IPS DF 6.9 (cell line): ENCODE measurements at places on chromosomes 16 and 17.

DNA sequence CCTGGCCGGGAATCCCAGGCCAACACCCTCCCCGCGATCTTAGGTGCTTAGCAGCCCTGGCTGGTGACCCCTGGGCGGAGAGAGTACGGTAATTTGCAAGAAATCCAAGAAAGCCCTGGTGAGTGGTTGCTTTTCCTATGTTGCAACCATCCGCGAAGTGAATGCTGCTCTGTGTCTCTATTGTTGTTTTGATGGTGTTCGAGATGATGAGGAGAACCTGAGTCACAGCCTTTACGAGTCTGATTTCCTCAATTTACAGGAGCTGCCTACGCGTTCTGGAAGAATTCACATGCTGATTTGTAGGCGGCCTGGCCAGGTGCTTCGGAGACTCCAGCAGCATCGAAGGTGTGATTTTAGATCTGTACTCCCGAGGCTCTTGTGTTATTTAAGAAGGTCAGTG lies 63.3 kb downstream of the TMEM235 start:
- H3K36me3 ChIP-seq: no peaks in the 10 kb centered on the region
- no peaks in the 10 kb centered on the region for H3K27me3 ChIP-seq
- H3K4me1 ChIP-seq: no peaks in the 10 kb centered on the region
- no peak for DNase-seq
- no peak overlapping the region for H3K27ac ChIP-seq

GRCh38 chr16:88353691-88354090 lies 29.1 kb upstream of the ZNF469 start:
- no peaks in the 10 kb centered on the region for H3K4me1 ChIP-seq
- H3K36me3 ChIP-seq: no peaks in the 10 kb centered on the region
- H3K27ac ChIP-seq: no peak overlapping the region

DNA sequence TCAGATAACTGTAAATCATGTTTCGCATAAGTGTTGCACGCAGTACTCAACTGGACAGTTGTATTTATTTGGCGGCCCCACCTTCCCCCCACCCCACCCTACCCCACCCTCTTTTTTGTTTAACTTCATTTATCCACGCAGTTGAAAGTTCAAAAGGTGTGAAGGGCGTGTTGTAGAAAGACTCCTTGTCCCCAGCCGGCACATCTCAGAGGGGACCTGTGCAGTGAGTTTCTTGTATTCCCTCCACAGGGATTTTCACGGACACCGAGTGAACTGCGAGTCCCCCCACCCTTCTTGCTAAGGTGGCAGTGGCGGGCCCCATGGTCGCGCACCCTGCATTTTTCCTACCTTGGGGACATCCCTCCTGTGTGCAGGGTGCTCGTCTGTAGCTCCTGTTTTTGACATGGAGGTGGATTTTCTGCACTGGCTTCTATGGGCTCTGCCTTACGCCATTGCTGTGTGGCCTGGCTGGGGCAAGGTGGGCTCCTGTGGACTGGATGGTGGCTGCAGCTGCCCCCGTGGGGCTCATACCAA lies 36.2 kb downstream of the ADCY7 start:
- H3K4me1 ChIP-seq: no peaks in the 10 kb centered on the region
- no peaks in the 10 kb centered on the region for H3K27me3 ChIP-seq
- H3K36me3 ChIP-seq: no peaks in the 10 kb centered on the region; the same call in 1 of the 2 replicates
- no peak for DNase-seq

DNA sequence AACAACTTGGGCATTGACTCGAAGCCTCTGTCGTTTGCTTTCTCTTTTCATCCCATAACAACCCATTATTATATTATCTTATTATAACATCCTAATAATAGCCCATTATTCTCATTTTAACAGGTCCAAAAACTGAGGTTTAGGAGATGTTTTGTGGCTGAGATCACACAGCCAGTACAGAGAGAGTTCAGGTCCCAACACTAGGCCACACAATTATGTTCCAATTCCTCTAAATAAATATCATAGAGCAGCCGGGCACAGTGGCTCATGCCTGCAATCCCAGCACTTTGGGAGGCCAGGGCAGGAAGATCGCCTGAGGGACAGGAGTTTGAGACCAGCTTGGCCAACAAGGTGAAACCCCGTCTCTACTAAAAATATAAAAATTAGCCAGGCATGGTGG lies 40.3 kb upstream of the KIFC3 start:
- no peak overlapping the region for H3K27ac ChIP-seq
- H3K4me1 ChIP-seq: peaks cover 9% of the 10 kb centered on the region
- no peaks in the 10 kb centered on the region for H3K27me3 ChIP-seq
- H3K36me3 ChIP-seq: no peaks in the 10 kb centered on the region

GRCh38 chr16:84501077-84501735 lies 3.3 kb downstream of the MEAK7 start:
- no peaks in the 10 kb centered on the region for H3K27me3 ChIP-seq
- DNase-seq: no peak
- H3K4me1 ChIP-seq: peaks cover 1% of the 10 kb centered on the region; the same call in 1 of the 2 replicates
- peaks cover 4% of the 10 kb centered on the region; the same call in 1 of the 2 replicates for H3K36me3 ChIP-seq

DNA sequence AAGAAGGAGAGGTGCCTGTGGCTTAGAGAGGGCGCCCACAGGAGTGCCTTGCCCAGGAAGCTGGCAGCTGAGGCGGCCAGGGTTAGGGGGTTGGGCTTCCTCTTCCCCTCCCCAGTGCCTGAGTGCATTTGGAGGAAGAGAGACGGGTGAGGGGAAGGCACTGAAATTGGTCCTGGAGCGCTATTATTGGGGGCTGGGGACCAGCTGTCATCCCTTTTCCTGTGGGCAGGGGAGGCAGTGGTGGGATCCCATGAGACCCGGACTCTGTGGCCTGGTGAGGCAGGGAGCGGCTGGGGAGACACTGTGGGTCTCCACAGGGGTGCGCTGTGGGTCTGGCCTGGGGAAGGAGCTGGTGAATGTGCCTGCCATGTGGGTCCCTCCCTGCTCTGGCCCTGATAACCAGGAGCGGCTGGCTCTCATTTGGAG lies 259.7 kb downstream of the SEC14L1 start:
- H3K4me1 ChIP-seq: no peaks in the 10 kb centered on the region
- no peaks in the 10 kb centered on the region for H3K27me3 ChIP-seq
- peaks cover 5% of the 10 kb centered on the region; the same call in 1 of the 2 replicates for H3K36me3 ChIP-seq
- no peak overlapping the region for H3K27ac ChIP-seq

- H3K4me1 ChIP-seq: no peaks in the 10 kb centered on the region
- H3K4me3 ChIP-seq: no peak overlapping the region
- no peaks in the 10 kb centered on the region; the same call in 1 of the 2 replicates for H3K27me3 ChIP-seq
- no peaks in the 10 kb centered on the region for H3K36me3 ChIP-seq
Observed at GRCh38 chr16:76940251-76940650, 250.7 kb upstream of the MON1B start.

- H3K27ac ChIP-seq: no peak overlapping the region
- no peak for DNase-seq
- peaks cover 9% of the 10 kb centered on the region for H3K4me1 ChIP-seq
- H3K27me3 ChIP-seq: no peaks in the 10 kb centered on the region
- H3K36me3 ChIP-seq: no peaks in the 10 kb centered on the region; the same call in 1 of the 2 replicates
Observed at GRCh38 chr16:88781140-88782077, 3.6 kb downstream of the PIEZO1 start.

DNA sequence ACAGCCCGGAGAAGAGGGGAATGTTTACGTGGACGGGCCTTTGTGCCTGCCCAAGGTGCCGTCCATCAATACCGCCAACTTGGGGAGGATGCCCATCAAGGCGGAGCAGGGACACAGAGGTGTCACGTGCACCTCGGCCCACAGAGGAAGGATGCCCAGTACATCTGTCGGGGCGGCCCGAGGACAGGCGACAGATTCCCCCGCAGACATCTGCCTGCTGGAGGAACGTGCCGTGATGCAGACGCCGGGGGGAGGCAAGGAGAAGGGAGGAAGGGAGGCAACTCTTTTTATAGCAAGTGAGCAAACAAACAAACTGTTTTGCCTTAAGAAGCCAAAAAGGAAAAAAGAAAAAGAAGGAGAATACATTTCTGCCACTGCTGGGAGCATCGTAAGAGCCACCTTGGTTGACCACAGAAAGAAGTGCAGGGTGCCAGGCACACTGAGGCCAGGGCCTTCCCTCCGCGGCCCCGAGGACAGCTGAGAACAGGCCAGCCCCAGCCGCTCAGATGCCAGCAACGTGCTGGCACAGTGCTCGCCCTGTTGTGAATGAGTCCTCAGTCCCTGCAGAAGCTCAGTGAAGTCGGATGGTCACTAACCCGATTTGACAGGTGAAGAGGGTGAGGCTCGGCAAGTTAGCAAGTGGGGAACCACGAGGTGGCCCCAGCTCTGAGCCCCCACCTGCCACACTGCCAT lies 146.4 kb downstream of the RBFOX3 start:
- no peak overlapping the region for H3K4me3 ChIP-seq
- no peaks in the 10 kb centered on the region for H3K27me3 ChIP-seq
- no peaks in the 10 kb centered on the region for H3K36me3 ChIP-seq
- H3K27ac ChIP-seq: no peak overlapping the region

GRCh38 chr17:2511138-2511461 lies 588 bp downstream of the METTL16 start:
- H3K4me1 ChIP-seq: no peaks in the 10 kb centered on the region; the same call in 1 of the 2 replicates
- H3K4me3 ChIP-seq: peak overlapping the region; percentile 93
- no peaks in the 10 kb centered on the region for H3K36me3 ChIP-seq
- no peaks in the 10 kb centered on the region; the same call in 1 of the 2 replicates for H3K27me3 ChIP-seq

DNA sequence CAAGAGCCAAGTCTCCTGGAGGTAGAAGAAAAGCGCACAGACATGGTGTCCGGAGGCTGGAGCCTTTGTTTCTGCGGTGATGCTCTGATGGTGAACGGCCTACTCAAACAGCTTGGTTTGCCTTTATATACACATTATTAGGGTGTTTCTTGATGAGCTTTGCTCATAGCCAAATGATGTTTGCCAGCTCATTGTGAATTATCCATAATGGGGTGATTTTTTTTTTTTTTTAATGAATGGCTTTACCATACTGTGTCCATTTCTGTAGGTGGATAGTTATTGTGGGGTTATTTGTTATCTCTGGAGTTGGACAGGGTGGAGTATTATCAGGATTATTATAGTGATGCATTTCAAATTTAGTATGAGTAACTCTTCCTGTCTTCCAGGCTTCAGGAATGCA lies at the start of gene KRT27:
Gene KRT27, minus strand, starts transcription at position 101 of the 400 bp plus-strand sequence. Its CDS starts 57 bp downstream, at position 44.
- H3K27ac ChIP-seq: no peak within 1 kb of the TSS
- no peaks in the 10 kb centered on the region for H3K4me1 ChIP-seq
- no peaks in the 10 kb centered on the region for H3K36me3 ChIP-seq
- no peaks in the 10 kb centered on the region for H3K27me3 ChIP-seq
- no peak for DNase-seq

- H3K4me1 ChIP-seq: no peaks in the 10 kb centered on the region
- H3K36me3 ChIP-seq: no peaks in the 10 kb centered on the region
- DNase-seq: no peak
- no peak overlapping the region for H3K4me3 ChIP-seq
Observed at GRCh38 chr17:53420035-53420641, 402.6 kb upstream of the KIF2B start.

DNA sequence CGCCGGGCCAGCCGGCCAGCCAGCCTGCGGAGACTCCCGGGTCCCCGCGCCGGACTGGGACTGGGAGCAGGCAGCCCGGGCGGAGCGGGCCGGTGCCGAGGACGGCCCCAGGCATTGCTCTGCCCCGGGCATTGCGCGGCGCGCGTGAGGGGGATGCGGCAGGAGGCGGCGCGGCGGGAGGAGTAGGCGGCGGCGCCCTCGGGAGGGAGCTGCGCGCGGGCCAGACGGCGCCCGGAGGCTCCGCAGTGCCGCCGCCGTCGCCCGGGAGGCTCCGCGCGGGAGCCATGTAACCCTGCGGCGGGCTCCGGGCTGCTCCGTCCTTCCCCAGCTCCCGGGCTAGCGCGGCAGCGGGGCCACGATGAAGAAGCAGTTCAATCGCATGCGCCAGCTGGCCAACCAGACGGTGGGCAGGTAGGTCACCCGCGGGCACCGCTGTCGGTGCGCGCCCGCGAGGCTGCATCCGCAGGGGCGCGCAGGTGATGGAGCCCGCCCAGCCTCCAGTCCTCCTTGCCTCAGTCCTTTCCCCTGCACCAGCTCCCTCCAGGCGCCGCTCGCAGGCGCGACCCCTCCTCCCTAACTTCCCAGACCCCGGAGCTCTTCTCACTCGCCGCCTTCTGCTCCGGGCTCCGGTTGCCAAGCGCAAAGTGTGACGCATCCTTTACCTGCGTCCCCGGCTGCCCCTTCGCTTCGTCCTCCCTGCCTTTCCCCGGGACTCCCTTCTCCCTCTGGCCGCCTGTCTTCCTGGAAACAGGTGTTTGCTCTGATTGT lies at the start of gene ARHGAP44:
Gene ARHGAP44, plus strand, starts transcription at position 18 of the 768 bp plus-strand sequence. Its CDS starts 341 bp downstream, at position 359.
- no peak for DNase-seq
- no peak within 1 kb of the TSS for H3K27ac ChIP-seq
- H3K36me3 ChIP-seq: no peaks in the 10 kb centered on the region
- peak within 1 kb of the TSS; percentile 97 for H3K4me3 ChIP-seq
- H3K27me3 ChIP-seq: no peaks in the 10 kb centered on the region; the same call in 1 of the 2 replicates

DNA sequence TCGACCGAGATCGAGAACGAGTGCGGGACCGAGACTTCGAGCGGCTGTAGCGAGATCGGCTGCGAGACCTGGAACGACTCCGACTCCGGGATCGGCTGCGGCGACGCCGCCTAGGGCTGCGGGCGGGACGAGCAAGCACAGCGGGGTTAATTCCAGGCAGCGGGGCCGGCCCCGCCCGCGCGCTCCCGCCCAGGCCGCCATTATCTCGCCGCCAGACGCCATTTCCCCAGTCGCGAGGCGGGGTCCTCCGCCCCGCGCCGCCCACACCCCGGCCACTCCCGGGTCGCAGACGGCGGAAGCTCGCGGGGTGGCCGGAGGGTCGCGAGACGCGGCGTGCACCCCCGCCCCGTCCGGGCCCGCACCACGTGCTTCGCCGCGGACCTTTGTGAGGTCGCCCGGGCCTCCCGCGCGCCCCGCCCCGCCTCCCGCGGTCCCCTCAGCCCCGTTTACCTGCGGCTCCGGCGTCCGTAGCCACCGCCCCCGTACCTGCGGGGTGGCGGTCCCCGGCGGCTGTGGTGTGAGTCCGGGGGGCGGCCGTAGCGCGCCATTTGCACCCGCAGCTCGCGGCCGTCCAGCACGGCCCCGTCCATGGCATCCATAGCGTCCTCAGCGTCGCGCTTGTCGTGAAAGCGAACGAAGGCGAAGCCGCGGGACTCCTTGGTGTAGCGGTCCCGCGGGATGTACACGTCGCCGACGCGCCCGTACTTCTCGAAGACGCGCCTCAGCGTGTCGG lies 616 bp downstream of the SRSF2 start:
- DNase-seq: no peak
- H3K4me3 ChIP-seq: peak overlapping the region; percentile 99
- no peak overlapping the region for H3K27ac ChIP-seq
- H3K36me3 ChIP-seq: peaks cover 19% of the 10 kb centered on the region

DNA sequence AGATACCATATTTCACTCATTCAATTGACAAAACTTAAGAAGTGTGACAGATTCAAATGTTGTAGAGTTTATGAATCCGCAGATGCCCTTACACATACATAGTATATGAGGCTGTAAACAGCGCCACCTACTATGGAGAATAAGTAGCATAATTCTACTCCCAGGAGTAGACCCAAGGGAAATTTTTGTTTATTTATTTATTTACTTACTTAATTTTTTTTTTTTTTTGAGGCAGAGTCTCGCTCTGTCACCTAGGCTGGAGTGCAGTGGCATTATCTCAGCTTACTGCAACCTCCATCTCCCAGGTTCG lies 35.5 kb downstream of the GAN start:
- no peak for DNase-seq
- H3K36me3 ChIP-seq: peaks cover 5% of the 10 kb centered on the region; the same call in 1 of the 2 replicates
- H3K4me1 ChIP-seq: no peaks in the 10 kb centered on the region; the same call in 1 of the 2 replicates
- no peak overlapping the region for H3K4me3 ChIP-seq
- H3K27ac ChIP-seq: no peak overlapping the region
- no peaks in the 10 kb centered on the region for H3K27me3 ChIP-seq

- H3K27me3 ChIP-seq: no peaks in the 10 kb centered on the region
- H3K4me3 ChIP-seq: no peak overlapping the region
- H3K36me3 ChIP-seq: no peaks in the 10 kb centered on the region
- no peaks in the 10 kb centered on the region for H3K4me1 ChIP-seq
- DNase-seq: no peak
Observed at GRCh38 chr16:10729104-10730048, 14.3 kb upstream of the NUBP1 start.
